C1 segment of cervical spinal cord (tissue), 14 donors: ENCODE measurements at places on chromosomes 7 and 10.

- DNase-seq = no peak
Observed at GRCh38 chr7:36348256-36348655, 41.4 kb upstream of the ANLN start.

DNA sequence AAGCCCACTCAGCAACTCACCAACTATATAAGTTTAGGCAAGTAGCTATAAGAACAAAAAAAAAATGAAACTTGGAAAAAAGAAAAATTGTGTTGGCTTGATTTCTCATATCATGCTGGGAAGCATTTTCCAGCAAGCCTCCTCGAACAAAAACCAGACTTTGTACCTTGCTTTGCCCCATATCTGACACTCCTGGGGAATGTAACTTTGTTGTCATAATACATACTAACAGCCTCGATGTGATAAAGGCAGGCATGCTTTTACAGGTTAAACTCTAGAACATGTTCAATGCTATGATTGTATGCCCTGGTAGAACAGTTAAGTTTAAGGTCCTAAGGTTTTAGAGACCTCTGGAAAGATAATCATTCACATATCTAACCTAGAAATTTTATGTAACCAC, 11.6 kb downstream of the CFAP43 start:
- DNase-seq = no peak

GRCh38 chr7:70634610-70635068, 497.3 kb upstream of the GALNT17 start:
- no peak for DNase-seq

- DNase-seq = no peak
Observed at GRCh38 chr7:50775836-50776235, 6.9 kb downstream of the GRB10 start.

DNA sequence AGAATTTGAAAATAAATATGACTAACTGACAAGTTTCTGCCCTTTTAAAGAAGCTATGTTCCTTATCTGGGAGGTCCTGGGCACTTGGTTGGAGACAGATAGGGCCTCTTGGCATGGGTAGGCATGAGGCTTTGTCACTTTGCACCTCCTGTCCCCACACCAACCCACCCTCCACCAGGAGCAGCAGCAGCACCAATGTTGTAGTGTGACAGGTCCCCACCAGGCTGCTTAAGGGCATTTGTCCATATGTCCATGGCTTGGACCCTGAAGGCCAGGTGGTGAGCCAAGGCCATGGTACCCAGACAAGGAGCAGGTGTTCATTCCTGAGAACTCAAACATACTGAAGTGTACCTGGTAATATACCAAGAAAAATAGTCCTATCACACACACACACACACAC, 629.1 kb downstream of the ACTR3B start:
- DNase-seq = no peak

GRCh38 chr10:84727398-84727797, 399.0 kb downstream of the CCSER2 start:
- DNase-seq = no peak

DNA sequence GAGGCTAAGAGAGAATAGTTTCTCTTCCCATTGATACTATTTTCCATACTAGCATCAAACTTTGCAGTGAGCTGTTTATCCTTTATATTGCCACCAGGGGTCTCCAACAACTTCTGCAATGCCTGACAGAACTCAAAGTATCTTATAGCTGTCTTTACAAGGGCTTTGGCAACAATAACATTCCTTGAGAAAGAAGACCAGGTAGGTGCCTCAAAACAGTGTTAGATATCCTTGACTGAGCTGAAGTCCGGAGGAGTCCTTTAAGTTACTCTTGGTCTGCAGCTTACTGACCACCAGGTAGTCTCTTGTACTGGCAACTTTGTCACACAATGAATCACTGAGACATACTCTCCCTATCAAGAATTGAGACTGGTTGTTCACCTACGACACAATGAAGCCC, 30.0 kb upstream of the TES start:
- DNase-seq = no peak

DNA sequence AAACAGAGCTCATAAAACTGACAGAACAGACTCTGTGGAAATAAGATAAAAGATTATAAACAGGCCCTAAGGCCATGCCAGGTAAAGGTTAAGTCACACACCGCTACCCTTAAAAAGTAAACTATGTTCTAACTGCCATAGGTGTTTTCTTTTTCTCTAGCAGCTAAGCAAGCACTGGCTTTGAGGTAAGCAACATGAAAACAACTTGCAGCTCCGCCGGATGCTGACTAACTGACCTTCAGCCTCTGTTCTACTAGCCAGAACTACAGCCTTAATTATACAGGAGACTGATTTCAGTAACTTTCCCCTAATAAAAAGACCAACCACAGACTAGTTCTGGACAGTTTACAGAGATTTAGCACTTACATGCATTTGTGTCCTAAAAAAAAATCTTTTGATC, 708.3 kb downstream of the CCSER2 start:
- no peak for DNase-seq

GRCh38 chr10:21176934-21177480, 279.9 kb upstream of the NEBL start:
- no peak for DNase-seq

DNA sequence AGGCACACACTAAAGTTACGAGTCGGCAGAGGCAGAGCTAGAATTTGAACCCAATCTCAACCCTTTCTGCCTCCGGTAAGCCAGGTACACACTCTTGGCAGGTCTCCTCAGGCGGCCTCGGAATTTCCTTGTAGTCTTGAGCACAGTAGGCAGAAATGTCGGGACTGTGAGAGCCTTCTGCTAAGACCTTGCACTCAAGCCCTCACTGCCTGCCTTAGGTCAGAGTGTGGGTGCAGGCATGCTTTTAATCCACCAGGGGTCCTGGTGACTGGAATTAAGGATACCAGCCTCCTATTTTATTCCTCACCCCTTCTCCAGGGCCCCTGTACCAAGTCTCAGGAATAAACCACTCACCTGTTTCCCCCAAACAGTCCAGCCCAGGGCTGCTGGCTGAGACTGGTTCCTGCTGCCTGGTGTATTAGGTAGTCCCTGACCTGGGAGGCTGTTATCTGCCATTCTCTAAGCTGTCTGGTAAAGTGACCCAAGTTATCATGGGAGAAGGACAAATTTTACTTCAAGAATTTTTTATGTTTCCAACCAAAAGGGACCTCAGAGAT, 855 bp downstream of the ATP6V1F start:
- DNase-seq = no peak

- DNase-seq = no peak
Observed at GRCh38 chr7:50281680-50282445, 22.7 kb upstream of the IKZF1 start.

DNA sequence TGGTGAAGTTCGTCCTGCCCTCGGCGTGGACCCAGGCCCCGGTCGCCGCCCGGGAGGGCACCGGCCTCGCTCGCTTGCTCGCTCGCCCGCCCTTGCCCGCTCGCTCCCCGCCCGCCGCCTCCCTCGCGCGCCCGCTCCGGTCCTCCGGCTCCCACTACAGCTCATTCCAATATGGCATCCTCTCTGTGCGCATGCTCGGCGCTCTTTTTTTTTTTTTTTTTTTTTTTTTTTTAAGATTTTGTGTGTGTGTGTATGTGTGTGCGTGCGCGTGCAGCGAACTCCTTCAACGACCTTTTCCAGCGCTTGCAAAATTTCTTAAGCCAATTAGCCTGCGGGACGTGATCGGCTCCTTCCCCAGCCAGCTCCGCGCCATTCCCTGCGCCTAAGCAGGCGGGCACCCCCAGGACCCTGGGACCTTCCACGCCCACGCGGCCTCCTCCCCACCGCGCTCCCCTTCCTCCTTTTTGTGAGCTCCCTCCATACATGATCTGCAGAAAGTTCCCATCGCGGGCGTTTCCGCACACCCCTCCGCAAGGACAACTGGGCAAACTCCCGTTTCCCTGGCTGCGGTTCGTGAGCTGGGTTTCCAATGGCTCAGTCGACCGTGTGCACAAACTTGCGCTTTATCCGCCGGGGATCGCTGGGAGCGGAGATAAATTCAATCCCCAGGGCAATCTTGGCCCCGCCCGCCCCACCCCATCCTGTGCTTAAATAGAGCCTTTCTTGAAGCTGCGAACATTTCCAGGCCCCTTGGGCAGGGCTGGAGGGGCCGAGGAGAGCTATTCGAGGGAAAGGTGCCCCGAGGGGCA, at the start of gene SFMBT2:
SFMBT2 (minus strand) TSS at position 173 of the 809 bp plus-strand sequence. CDS start 29,136 bp downstream, outside the sequence.
- DNase-seq = peak; percentile 64

DNA sequence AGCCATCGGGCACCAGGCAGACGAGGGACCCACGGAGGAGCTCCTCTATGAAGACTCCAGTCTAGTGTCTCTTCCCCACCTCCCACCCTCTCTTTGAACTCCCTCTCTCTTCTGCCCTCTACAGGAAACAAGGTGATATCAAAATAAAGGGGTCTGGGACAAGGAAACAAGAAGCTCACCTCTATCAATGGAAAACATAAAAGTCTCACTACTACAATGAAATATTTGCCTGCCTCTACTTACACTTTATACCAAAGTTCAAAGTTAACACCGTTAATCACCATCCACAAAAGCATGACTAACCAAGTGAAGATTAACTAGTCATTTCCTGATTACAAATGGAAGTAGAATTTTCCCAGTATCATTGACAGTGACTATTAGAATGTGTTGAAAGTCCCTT, 82.2 kb downstream of the PARD3 start:
- no peak for DNase-seq

GRCh38 chr7:57343901-57344622, 105.9 kb upstream of the ZNF716 start:
- no peak for DNase-seq

DNA sequence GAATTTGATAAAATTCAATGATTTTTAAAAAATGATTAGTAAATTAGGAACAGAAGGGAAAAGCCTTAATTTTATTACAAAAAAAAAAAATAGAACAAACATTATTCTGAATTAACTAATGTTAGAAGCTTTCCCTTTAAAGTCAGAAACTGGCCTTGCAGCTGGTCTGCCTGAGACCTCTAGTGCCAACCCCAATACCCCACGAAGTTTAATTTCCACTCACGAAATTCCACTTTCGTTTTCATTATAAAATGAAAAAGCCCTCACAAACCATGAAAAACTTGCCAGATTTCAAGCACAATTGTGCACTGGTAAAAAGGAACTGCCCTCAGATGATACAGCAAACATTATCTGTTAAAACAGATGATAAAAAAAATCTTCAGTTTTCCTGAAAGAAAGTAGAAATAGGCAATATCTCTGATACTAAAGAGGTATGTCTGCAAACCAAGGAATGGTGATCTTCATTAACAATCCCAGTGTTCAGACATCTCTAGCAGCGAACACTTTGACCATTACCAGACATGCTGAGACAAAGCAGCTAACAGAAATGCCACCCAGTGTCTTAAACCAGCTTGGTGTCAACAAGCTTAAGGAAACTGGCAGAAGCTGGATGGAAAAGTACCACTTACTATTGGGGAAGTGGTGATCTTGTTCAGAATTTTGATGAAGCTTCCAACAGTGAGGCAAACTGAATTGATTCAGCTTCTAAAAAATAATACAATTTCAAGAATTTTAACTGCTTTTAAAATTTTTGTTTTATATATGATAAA, 80.2 kb downstream of the PALS2 start:
- DNase-seq = no peak

GRCh38 chr10:121245754-121246153, 352.5 kb downstream of the FGFR2 start:
- DNase-seq = no peak

DNA sequence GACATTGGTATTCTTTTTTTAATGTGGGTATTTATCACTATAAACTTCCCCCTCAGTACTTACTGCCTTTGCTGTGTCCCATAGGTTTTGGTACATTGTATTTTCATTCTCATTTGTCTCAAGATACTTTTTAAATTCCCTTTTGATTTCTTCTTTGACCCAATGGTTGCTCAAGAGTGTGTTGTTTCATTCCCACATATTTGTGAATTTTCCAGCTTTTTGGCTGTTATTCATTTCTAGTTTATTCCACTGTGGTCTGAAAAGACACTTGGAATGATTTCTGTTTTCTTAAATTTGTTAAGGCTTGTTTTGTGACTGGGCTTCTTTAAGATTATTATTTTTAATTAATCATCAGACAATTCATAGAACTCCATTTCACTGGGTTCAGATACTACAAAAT, 105.0 kb downstream of the EPC1 start:
- no peak for DNase-seq

DNA sequence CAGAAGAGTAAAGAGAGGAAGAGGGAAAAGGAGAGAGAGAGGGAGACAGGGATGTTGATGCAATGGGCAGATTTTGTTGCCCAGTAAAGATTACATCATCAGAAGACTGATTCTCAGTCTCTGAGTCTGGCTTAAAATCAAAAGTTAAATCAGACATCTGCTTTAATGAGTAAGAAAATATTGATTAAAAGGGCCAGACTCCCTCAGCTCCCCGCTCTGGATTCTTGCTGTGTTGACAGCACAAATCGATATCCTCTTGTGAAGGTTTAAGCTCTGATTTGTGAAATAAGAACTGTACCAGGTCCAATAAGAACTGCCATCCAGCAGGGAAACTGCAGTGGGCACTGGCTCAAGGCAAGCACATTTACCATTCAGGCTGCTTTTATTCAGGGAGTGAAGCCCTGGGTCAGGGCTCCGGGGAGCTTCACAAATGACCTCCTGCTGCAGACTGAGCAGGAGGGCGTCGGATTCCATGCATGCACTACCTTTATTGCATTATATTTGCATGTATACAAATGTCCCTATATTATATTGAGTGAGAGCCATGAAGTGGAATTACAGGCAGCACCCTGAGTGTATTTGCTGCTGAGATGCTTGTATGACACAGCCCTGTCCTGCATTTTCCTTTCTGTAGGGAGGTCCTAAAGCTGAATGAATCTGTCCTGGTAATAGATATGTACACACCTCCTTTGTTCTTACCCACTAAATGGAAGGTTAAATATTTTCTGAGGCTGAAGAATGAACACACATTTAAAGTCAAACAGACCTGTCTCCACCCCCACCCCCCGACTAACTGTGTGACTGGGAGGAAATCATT, 401.5 kb downstream of the REEP3 start:
- no peak for DNase-seq

- DNase-seq = no peak
Observed at GRCh38 chr10:23331567-23332301, 12.9 kb downstream of the C10orf67 start.

- DNase-seq = no peak
Observed at GRCh38 chr10:31698181-31698830, 230.3 kb downstream of the ARHGAP12 start.

DNA sequence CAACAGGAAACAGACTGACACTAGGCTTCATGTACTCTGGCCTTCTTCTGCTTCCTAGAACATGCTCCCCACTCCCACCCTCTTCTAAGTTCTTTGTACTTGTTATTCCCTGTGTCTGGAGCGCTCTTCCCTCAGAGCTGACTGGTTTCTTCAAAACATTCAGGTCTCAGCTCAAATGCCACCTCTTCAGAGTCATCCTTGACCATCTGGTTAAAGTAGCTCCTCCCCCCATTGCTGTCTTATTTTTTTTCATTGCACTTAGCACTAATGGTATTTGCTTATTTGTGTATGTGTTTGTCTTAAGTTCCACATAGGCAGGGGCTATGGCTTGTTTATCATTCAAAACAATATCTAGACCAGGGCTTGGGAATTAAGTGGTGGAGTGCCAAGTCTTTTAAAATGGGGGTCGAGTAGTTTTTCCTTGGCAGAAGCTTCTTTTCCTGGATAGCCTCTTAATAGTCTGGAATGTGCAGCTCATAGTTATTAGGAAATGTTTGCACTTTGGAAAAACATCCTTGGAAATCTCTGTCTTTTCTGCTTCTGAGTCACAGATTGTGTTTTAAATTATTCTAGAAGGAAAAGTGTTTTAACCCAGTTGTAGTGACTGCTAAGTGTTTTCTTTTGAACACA, 60.0 kb downstream of the RALA start:
- no peak for DNase-seq
